Body of pancreas (tissue), 4 donors: ENCODE measurements at places on chromosomes 4 and X. TPM values are rescaled to one million over a fixed set of nuclear protein-coding genes. Genes with fewer than 3 reads are reported as not detected.

- H3K36me3 ChIP-seq = peaks cover 5% of the 10 kb centered on the region
- H3K4me3 ChIP-seq = no peak overlapping the region
- H3K27me3 ChIP-seq = no peaks in the 10 kb centered on the region
- H3K27ac ChIP-seq = no peak overlapping the region
Observed at GRCh38 chr4:25401066-25401465, 24.0 kb downstream of the ANAPC4 start.

DNA sequence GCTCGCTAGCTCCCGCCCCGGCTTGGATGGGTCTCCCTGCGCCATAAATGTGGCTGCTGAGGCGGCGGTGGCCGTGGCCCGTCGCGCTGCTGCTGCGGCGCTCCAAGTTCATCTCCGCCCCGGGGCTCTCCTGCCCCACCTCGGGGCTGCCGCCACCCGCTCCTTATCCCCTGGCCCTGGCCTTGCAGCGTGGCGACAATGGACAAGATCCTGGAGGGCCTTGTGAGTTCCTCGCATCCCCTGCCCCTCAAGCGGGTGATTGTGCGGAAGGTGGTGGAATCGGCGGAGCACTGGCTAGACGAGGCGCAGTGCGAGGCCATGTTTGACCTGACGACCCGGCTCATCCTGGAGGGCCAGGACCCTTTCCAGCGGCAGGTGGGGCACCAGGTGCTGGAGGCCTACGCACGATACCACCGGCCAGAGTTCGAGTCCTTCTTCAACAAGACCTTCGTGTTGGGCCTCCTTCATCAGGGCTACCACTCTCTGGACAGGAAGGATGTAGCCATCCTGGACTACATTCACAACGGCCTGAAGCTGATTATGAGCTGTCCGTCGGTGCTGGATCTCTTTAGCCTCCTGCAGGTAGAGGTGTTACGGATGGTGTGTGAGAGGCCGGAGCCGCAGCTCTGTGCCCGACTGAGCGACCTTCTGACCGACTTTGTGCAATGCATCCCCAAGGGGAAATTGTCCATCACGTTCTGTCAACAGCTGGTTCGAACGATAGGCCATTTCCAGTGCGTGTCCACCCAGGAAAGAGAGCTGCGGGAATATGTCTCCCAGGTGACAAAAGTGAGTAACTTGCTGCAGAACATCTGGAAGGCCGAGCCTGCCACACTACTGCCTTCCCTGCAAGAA lies 763 bp downstream of the USP38 start:
- peak overlapping the region; percentile 42 for H3K4me3 ChIP-seq
- no peaks in the 10 kb centered on the region for H3K36me3 ChIP-seq
- H3K27ac ChIP-seq = peak overlapping the region; percentile 94
- DNase-seq = peak; percentile 17
- H3K4me1 ChIP-seq = peaks cover 51% of the 10 kb centered on the region

DNA sequence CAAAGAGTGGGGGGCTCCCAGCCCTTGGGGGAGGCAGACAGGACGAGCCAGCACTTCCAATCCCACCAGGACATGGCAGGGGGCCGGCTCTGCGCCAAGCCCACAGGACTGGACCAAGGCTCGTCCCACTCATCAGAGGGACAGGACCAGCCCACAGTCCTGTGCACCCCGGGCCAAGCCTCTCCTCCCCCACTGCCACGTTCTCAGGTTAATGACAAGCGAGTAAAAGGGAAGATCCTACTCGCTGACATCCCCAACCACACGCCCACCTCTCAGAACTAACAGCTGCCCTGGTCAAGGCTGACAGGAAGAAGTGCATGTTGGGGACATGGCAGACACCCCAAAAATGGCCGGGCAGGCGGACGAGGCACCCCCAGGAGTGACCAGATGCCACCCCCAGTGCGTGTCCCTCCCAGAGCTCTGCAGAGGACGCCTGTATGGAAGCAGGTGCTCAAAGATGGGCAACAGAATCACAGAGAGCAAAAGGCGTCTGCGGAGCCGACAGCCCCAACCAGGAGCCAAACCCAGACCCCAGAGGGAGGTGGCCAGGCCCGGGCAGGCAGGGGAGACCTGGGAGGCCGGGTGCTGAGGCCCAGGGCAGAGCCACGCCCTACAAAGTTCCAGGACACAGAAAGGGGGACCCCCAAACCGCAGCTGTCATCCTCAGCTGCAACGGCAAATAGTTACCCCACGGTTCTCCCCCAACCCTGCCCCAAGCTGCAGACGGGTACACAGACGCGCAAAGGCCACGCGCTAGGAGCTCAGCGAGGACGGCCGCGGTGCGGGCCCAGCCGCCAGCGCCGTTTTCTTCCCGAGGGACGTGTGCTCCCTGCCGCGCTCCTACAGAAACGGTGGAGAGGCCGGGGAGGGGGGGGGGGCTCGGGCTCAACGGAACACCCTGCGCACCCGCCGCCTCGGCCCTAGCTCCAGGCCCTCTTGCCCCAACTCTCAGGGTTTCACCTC lies 1.7 kb downstream of the CTBP1 start:
- no peaks in the 10 kb centered on the region for H3K36me3 ChIP-seq
- H3K4me1 ChIP-seq = peaks cover 73% of the 10 kb centered on the region

The MAGED1 gene
- total RNA-seq = 53.1 TPM

GRCh38 chrX:109372291-109372690 lies 109.6 kb downstream of the GUCY2F start:
- H3K4me3 ChIP-seq = no peak overlapping the region
- no peaks in the 10 kb centered on the region for H3K36me3 ChIP-seq
- H3K27ac ChIP-seq = no peak overlapping the region
- no peak for DNase-seq
- H3K4me1 ChIP-seq = no peaks in the 10 kb centered on the region
- no peaks in the 10 kb centered on the region for H3K27me3 ChIP-seq

The CCSER1 gene
- 13.2 TPM for total RNA-seq

DNA sequence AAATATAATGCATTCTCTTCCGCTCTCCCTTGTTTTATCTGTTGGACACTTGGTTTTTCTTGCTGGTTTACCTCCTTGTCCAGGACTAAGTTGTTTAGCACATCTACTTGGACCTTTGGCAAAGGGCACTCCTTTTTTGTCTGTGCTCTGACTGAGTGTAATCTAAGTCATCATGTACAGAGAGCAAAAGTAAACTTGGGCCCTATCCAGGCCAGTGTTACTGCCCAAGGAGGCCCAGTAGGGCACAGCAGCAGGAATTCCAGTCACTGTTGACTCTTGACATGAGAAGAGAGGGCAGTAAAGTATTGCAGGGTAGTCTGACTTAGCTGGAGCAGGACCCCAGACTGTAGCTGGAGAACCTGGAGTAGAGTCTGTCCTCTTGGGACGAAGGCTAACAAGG lies 445.5 kb downstream of the ZIC3 start:
- H3K27me3 ChIP-seq = no peaks in the 10 kb centered on the region
- no peaks in the 10 kb centered on the region for H3K36me3 ChIP-seq
- H3K4me3 ChIP-seq = no peak overlapping the region
- no peak overlapping the region for H3K27ac ChIP-seq
- H3K4me1 ChIP-seq = no peaks in the 10 kb centered on the region

The TMPRSS11A gene
- not detected for total RNA-seq

DNA sequence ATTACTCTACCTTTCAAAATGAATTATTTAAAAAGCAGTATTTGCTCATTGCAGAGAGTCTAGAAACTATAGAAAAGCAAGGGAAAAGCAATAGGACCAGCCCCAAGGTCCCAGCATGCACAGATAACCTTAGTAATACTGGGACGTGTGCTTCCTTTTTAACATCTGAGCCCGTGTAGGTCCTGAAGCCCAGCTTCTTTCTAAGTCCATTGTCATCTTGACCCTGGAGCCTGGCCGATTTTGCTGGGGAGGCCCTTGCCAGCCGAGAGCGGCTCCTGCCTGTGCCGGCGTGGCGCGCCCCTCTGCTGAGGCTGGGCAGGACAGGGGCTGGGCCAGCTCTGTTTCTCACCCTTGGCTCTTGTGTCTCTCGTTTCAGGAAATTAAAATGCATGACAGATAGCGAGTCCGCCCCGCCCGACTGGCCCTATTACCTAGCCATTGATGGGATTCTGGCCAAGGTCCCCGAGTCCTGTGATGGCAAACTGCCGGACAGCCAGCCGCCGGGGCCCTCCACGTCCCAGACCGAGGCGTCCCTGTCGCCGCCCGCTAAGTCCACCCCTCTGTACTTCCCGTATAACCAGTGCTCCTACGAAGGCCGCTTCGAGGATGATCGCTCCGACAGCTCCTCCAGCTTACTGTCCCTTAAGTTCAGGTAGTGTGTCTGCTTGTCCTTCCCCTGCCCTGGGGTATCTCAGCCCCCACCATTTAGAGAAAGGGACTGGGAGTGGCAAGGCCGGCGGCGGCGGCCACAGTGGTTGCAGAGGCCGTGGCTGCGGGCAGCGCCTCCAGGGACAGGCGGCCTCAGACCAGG lies 4.1 kb downstream of the MSANTD1 start:
- no peaks in the 10 kb centered on the region for H3K36me3 ChIP-seq
- H3K27me3 ChIP-seq = no peaks in the 10 kb centered on the region
- no peak overlapping the region for H3K4me3 ChIP-seq
- H3K4me1 ChIP-seq = no peaks in the 10 kb centered on the region
- H3K27ac ChIP-seq = no peak overlapping the region

- no peaks in the 10 kb centered on the region for H3K4me1 ChIP-seq
- no peak for DNase-seq
- no peaks in the 10 kb centered on the region for H3K27me3 ChIP-seq
- no peak overlapping the region for H3K4me3 ChIP-seq
- no peaks in the 10 kb centered on the region for H3K36me3 ChIP-seq
Observed at GRCh38 chr4:147518086-147518485, 37.2 kb downstream of the EDNRA start.

GRCh38 chr4:122285285-122285684 lies 93.5 kb upstream of the ADAD1 start:
- H3K27me3 ChIP-seq = no peaks in the 10 kb centered on the region
- no peaks in the 10 kb centered on the region for H3K4me1 ChIP-seq
- no peak for DNase-seq
- no peak overlapping the region for H3K4me3 ChIP-seq
- H3K36me3 ChIP-seq = peaks cover 4% of the 10 kb centered on the region
- no peak overlapping the region for H3K27ac ChIP-seq

The DUSP21 gene
- not detected for total RNA-seq

The NAA15 gene
- 16.5 TPM for total RNA-seq

The FAM13A gene
- 59.1 TPM for total RNA-seq

The NLGN4X gene
- 1.0 TPM for total RNA-seq

DNA sequence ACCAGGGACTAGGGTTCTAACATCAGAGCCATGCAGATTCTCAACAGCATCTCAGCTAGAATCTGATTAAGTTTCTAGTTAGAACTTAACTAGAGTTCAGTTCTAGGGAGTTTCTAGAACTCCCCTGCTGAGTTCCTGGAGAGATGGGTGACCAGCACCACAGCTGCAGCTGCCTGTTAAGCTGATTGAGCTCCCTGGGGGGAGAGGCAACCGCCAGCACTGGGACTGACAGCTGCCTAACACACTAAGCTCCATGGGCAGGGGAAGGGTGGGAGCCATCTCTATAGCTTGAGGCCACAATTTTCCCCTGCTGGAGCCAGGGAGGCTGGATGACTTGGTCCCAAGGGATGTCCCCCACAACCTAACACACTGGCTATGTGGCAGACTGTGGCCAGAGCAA lies 84.2 kb downstream of the CHIC1 start:
- H3K36me3 ChIP-seq = no peaks in the 10 kb centered on the region
- H3K4me1 ChIP-seq = no peaks in the 10 kb centered on the region
- H3K27me3 ChIP-seq = no peaks in the 10 kb centered on the region
- H3K27ac ChIP-seq = no peak overlapping the region
- no peak overlapping the region for H3K4me3 ChIP-seq

GRCh38 chrX:13638826-13639225 lies 14.1 kb upstream of the TCEANC start:
- H3K27ac ChIP-seq = no peak overlapping the region
- H3K36me3 ChIP-seq = no peaks in the 10 kb centered on the region
- no peaks in the 10 kb centered on the region for H3K27me3 ChIP-seq
- H3K4me3 ChIP-seq = no peak overlapping the region
- H3K4me1 ChIP-seq = no peaks in the 10 kb centered on the region
- DNase-seq = no peak

The TMEM31 gene
- total RNA-seq = not detected

The GATA1 gene
- total RNA-seq = not detected

DNA sequence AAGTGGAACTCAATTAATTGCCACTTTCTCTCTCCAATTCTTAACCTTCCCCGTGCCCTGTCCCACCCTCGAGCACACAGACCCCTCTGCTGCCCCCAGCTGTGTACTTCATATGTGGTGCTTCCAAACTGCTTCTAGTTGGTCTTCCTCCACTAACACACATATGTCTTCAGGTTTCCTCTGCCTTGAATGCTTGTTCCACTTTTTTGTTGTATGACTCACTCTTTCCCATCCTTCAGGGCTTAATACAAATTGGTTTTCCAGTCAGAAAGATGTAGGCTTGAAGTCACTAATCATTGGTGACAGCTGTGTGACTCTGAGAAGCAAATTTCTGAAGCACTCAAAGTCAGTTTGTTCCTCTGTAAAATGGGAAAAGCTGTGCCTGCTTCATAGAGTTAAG lies 30.6 kb downstream of the TRIM2 start:
- H3K27me3 ChIP-seq = no peaks in the 10 kb centered on the region
- H3K27ac ChIP-seq = no peak overlapping the region
- no peak overlapping the region for H3K4me3 ChIP-seq

The BOD1L1 gene
- 31.0 TPM for total RNA-seq
